ENCODE measurements at places on chromosomes 2 and 18.

DNA sequence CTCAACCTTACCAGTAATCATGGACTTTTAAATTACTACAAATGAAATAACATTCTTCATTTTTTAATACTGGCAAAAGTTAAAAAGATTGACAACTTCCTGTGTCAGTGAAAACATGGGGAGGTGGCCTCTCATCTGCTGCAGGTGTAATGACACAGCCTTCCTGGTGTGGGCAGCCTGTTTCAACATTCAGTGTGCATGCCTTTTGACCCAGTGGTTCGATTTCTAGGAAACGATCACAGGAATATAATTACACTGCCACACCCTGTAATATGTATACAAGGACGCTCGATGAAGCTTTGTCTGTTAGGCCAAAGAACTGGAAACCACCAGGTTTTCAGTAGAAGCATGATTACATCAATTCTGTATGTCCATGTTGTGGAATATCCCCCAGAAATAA, 68.7 kb downstream of the MTHFD2 start:
- peak; percentile 33 for DNase-seq

DNA sequence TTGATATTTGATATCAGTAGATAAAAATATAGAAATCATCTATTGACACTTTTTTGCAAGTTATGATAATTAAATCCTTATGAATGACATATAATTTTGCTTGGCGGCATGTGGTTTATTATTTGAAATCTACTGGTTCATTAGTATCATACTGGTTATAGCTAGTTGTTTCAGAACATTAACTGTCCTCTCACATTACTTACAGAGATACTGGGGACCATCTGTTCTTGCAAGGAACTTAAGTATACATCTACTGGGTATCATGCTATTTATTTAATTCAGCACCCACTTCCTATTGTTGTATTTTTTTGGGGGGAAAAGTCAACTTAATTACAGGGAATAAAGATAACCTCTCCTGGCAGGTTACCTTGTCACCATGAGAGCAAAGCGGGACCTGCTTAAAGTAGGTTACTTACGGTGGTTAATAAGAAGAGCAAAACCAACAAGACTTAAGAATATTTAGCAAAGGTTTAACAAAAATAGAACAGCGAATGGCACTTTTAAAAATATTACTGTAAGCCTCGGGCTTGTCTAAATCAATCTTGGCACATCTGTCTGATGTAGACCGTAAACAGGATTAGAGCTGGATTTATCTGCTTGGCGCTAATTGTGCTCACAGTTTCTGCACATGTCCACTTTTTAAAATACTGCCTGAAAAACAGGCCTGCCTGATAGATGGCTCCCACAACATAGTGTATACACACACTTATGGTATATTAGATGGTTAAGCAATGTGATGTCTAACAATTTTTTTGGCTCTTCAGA, 41.8 kb downstream of the CERKL start:
- DNase-seq = no peak

DNA sequence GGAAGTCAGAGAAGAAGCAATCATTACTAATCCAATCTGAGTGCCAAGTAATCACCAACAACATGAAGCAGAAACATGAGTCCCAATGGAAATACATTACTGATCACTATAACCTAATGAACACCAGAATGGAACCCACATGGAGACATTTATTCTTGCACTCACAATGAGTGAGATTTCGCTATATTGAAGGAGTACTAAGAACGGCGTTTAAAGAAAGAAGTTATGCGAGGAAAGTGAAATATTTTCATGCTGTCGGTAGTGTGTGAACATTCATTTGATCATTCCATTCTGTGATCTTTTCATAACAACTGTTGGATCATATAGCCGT, 181.1 kb downstream of the IRS1 start:
- DNase-seq = no peak

- DNase-seq = no peak
Observed at GRCh38 chr2:168210895-168211570, 36.4 kb downstream of the STK39 start.

DNA sequence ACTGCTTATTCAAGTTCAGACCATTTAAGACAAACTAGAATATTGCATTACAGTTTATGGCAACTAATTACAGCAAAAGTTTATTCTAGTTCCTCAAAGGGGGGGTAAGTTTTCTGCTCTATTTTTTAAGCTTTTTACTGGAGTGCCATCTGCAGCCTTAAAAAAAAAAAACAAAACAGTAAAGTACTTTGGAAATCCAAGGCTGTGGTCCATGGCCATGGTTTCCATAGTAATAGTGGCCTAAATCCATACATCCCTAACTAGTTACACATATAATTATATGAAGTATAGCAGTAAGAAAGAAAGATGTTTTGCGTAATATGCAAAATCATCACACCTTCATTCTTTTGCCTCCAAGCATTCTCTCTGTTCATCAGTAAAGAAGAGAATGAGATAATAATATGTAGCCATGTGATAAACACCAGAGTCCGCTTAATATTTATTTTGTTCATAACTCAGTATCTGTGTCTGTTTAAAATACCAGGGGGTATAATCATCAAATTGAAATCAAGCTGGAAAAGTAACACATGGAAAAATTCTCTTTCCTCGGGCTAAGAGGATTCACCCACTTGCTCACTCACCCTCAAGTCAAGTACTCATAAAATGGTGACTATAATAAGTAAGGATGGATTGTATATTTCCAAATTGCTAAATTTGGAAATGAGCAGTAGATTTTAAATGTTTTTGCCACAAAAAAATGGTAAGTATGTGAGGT, 301.1 kb upstream of the RND3 start:
- no peak for DNase-seq

All from activated naive CD8-positive, alpha-beta T cell treated with anti-CD3 and anti-CD28 coated beads, Interleukin-2, amount 50 U/mL, for 24 hours (primary cell).